Stimulated activated CD8-positive, alpha-beta memory T cell treated with anti-CD3 and anti-CD28 coated beads, Interleukin-7, amount 100 ng/mL, for 24 hours (primary cell): ENCODE measurements at places on chromosomes 7 and 10.

GRCh38 chr7:54330216-54330800 is 211.9 kb upstream of the VSTM2A start:
- no peak for DNase-seq

DNA sequence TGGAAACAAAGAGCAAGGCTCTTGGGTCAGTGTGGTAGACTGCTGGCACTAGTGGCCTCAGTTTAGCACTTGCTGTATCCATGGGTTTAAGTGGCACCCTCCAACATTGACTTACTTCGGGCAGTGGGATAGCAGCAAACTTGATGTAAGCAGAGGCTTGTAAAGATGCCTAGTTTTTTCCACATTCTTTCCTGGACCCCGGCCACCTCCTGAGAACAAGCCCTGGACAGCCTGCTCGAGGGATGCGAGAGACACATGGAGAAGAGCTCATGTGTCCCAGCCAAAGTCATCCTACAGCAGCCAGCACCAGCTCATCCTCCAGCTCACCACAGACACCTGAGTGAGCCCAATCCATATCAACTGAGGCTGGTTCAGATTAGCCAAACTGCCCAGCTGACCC is 142.7 kb upstream of the PCBD1 start:
- DNase-seq: no peak

GRCh38 chr10:21530641-21531040 is 3.4 kb upstream of the MLLT10 start:
- DNase-seq: no peak

DNA sequence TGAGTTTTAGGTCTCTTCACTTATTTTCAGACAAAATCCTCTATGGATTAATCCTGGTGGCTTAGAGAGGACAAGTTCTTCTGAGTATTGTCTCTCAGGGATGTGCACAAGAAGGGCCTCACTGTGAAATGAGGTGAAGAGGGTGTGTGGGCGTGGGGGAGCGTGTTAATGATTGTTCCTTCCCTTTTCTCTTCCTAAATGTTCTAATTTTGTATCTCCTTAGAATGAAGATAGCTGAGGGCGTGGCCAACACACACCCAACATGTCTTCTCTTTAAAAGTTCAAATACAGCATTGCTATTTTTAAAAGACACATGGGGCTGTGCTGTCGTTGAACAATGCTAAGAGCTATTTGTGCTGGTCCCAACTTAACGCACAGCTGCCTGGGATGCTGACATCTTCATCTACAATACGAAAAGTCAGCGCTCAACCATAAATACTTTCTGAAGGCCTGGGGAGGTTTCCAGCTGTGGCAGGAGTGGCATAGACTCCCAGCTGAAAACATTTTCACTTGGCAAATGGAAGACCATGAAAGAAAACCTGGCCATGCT is 135.9 kb downstream of the JCAD start:
- no peak for DNase-seq

DNA sequence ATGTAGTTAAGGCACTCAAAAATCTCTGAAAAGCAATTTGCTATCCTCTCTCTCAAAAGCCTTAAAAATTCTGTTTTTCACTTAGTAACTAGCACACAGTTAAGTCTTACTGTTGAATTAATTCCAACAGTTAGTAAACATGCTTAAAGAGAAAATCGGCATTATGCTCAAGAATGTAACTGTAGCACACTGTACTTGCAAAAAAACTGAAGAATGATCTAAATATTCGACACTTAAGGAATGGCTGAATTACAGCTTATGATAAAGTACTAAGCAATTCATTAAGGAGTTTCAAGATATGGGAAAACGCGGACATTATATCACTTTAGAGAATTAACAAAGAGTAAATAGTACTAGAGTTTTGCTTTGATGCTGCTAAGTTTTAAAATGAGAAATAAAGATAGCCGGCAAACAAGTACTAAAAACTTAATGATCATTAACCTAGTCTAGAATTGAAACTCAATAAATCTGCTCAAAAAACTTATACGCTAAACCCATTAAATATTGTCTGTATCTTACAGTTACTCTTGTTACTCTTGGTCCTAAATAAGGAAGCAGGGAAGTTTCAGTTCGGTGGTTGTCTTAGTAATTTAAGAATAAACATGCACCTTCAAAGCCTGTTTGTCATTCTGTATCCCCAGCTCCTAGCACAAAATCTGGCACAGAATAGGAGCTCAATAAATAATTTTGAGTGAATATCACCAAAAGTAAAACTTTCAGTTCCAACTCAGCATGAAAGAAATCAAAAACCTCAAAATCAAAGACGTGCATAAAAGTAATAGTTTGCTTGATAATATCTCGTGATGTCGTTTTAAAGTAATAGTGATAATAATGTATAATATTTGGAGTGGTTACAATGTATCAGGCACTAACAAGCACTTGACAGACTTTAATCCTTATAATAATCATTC is 1.2 kb downstream of the TRDMT1 start:
- no peak for DNase-seq

DNA sequence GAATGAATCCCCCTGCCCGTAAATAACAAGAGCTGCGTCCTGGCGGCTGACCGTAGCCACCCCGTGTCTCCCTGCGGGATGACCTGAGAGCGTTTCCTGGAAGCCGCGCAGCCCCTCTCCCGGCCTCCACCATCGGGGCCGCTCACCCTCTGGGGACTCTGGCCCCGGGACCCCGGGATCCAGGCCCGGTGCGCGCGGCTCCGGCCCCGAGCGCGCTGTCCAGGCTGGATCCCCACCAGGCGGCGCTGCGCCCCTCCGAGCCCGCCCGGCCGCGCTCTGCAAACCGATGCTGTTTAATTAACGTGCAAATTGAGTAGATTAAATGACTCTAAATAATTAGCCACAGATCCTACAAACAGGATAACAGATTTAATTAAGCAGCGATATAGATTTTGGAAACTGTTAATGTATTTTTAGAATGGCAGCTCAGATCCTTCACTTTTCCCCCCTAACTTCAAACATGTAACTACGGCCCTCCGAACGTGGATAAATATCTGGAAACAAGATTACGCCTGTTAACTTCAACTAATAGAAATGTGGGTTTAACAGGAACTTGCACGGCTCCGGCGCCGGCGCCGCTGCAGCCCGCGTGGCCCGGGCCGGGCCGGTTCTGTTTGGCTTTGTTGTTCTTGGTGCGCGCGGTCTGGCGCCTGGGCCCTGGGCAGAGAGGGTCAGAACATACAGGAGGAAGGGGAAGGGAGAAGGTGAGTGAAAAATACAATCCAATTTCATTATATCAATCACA is 7.1 kb upstream of the UNCX start:
- DNase-seq: peak; percentile 14

DNA sequence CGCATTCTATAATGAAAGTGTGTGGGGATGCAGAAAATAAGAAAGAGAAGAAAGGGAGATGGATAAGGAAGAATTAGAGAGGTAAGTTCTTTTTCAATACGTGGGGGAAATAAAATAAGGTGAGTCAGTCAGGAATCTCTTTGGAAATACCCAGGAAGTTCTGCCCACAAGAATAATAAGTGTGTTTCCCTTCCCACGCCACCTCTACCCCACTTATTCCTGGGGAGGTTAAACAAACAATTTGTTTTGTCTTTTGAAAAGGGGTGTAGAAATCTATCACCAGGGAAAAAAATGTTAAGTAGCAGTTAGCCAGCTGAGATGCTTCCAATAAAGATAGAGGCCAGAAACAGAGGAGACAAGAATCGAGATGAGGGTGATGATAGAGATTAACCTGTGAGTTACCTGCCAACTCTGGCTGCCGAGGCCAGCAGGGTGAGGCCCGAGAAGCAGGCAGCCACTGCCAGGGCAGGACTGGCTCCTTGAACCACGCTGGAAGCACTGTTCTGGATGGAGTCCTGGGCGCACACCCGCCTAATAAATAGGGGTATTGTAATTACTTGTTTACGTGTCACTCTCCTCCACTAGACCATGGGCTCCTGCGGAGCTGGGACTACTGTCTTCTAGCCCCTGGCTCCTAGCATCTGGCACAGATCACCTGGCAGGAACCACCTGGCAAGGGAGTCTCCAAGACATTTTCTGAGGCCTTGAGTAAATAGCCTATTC is 191.3 kb downstream of the FGFR2 start:
- no peak for DNase-seq

DNA sequence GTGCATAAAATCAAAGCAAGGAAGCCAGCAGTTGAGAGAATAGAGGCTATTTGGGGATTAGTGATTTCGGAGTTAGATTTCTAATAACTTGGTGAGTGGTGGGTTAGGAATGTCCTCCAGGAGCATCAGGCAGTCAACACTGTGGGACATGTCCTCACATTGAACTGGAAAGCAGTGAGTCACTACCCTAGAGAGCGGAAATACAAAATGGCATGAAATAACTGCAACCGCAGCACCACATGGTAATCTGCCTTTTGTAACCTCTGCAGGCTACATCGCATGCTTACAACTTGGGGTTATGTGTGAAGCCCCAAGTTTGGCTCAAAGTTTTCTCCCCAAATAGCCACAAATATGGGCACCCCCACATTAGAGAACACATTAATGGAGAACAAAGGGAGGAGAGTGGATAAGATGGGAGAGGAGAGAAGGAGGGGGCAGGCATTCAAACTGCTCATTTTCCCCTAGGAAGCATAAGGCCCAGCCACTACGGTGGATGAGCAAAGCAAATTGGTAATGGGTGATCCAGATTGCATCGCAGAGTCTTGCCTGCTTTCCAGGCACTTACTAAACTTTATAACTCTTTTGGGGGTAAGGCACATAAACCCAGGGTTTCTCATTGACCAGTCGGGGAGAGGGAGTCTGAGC is 22.0 kb upstream of the SLF2 start:
- DNase-seq: no peak

DNA sequence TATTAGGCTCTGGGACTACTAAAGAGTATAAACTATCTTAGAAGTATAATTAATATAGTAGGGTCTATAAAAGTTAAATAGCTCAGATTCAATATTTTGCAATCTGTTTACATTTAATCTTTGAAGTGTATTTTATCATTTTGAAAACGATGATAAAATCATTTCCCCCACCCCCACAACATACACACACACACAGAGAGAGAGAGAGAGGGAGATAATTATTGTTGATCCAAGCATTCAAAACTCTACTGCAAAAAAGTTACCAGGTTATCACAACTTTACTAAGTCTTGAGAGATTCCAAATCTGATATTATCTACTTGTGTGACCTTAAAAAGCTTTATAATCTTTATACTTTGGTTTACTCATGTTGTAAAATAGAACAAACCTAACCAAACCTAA is 14.0 kb downstream of the ZNF800 start:
- no peak for DNase-seq

- DNase-seq: no peak
Observed at GRCh38 chr7:122886357-122887081, at the start of gene CADPS2. CADPS2 (minus strand) TSS chr7:122886460; CDS start chr7:122886337, 123 bp downstream.

DNA sequence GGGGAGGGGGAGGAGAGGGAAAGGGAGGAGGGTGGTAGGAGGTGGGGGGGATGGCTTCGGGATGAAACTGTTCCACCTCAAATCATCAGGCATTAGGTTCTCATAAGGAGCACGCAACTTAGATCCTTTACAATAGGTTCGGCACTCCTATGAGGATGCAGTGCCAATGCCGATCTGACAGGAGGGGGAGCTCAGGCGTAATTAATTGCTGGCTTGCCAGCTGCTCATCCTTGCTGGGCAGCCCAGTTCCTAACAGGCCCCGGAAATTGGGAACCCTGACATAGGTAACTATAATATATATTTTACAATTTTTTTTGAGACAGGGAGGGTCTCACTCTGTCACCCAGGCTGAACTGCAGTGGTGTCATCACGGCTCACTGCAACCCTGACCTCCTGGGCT is 118.8 kb upstream of the SFMBT2 start:
- no peak for DNase-seq

DNA sequence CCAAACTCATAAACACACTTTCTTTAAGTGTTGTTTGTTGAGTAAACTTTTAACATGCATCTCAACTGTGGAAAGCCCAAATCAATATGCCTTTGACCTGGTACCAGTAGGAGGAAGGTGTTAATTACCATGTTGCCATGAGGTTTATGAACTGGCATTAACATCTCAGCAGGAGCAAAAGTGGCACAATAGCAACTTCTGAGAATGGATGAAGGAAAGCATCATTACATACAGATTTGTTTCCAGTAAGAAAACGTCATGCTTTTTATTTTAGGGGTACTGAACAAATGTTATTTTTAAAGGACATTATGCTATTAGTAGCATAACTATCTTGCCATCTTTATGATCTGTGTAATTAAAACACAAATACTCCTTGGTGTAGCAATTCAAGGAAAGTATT is 51.1 kb downstream of the ARMC3 start:
- no peak for DNase-seq

- DNase-seq: no peak
Observed at GRCh38 chr7:141704112-141704511, 2.1 kb upstream of the DENND11 start.

- DNase-seq: no peak
Observed at GRCh38 chr10:129194181-129194870, 272.7 kb upstream of the MGMT start.
